ENCODE measurements at places on chromosomes 3 and 15.

DNA sequence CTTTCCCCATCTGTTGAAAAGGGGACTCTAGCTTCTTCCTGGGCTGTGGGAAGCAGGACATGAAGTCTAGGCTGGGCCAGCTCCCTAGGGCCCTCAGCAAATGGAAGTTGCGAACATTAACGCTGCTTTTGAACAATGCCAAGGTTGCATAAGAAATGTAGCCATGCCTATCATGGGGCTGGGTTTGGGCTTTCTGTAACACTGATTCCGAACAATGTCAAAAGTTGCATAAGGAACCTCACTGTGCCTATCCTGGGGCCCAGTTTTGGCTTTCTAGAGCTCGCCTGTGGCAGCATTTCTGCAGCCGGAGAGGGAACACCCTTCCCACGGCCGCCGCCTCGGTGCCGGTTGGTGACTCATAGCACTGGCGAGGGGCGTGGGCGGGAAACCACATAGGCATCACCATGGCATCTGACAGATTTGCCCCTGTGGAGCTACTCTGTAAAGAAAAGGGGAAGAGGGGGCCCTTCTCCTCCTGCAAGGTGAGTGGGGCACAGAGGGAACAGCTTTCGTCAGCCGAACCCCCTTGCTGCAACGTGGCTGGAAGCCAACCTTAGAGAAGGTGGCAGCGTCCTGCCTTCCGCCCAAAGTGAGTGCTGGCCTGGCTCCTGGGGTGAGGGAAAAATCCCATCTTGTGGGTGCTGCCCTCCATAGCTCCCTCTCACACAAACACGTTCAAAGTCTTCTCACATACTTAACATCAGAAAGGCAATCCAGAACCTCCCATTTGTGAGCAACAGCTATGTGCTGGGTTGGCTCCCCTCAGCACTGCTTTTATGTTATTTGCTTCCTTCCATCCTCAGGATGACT lies 46.6 kb upstream of the ATP2B2 start:
- no peak for DNase-seq

DNA sequence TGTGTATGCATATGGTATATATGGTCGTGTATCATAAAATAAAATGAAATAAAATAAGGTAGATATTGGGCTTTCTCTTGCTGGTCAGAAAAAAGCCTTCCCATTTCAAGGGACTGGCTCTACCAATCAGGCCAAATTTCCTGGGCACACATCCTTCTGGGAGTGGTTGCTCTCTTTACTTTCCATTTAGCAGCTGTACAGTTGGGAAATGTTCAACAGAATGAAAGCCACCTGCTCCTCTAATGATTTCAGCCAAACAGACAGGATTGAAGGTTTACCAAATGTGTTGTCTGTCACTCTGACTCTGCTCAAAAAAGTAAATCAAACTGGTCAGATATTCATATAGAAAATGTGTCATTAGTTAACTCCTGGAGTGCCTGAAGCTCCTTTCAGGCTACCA lies 380.4 kb downstream of the ROBO2 start:
- no peak for DNase-seq

DNA sequence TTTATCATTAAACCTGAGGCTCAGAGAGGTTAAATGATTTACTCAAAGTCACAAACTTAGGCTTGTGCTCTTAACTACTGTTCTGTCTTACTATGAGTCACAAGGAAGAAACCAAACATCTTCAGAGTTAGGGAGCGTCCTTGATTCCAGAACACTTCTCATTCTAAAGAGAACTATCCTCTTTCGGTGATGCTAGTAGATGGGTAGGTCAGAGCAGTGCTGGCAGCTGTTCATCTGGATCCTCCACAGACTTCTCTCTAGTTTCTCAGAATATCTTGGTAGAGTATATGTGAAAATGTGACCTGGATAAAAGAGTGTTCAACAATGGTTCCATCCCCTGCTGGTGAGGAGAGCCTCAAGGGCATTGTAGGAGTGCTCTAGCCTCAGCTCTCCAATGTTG lies 3.3 kb downstream of the ARL6IP5 start:
- DNase-seq: no peak

GRCh38 chr15:42070976-42071350 lies 23.4 kb downstream of the PLA2G4D start:
- no peak for DNase-seq

DNA sequence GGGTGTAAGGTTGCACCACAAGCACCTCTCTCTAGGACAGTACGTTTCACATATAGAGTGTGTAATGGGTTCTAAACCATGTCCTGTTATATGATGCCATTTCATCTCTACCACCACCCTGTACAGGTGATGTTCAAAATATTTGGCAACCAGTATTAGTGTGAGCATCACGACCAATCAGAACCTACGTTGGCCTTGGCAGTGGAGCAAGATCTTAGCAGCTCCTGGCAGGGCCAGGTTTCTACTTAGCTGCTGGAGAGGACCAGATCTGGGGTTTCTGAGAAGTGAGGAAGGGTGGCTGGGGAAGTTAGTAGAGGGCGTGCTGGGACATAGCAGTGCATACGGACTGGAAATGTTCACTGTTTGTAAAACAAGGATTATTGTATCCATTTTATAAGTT lies 23.1 kb upstream of the MITF start:
- no peak for DNase-seq

DNA sequence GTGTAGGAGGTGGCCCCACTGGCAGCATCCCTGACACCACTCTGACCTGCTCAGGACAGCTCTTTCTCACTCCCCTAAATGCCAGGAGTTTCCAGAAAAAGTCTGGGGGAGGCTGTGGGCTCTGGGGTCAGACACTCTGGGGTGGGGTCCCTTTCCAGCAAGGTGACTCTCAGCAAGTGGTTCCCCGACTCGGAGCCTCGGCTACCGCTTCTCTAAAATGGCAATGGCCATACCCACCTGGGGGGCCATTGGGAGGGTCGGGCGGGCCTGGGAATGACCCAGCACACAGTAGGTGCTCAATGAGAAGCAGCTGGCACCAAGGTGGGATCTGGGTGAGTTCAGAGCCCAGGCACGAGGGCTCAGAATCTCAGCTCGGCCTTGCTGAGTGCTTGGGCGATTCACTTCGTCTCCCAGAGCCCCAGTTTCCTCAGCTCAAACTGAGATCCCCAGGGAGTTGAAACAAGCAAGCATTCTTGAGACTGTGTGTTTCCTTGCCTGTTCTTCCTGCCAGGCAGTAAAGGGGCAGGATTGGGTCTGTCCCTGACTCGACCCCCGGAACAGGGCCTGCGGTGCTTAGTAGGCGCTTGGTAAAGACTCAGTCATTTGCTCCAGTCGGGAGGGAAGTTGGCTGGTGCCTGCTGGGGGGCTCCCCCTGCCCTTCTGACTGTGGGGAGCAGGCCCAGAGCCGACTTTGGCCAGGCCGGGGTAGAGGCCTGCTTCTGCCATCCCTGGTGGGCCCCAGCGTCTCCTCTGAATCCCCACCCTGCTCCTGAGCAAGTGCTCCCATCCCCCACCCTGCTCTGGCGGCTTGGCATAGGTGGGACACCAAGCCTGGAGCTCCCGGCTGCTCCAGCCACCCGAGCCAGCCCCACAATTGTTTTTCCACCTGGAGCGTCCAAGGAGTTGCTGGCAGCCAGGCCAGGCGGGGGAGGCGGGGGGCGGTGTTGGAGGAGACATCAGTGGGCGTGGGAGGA lies 32.9 kb upstream of the FBLN2 start:
- no peak for DNase-seq

- no peak for DNase-seq
Measured at GRCh38 chr3:83065851-83066460, 1304.5 kb upstream of the GBE1 start.

- DNase-seq: no peak
Measured at GRCh38 chr15:75232826-75233503, 25.2 kb upstream of the GOLGA6C start.

DNA sequence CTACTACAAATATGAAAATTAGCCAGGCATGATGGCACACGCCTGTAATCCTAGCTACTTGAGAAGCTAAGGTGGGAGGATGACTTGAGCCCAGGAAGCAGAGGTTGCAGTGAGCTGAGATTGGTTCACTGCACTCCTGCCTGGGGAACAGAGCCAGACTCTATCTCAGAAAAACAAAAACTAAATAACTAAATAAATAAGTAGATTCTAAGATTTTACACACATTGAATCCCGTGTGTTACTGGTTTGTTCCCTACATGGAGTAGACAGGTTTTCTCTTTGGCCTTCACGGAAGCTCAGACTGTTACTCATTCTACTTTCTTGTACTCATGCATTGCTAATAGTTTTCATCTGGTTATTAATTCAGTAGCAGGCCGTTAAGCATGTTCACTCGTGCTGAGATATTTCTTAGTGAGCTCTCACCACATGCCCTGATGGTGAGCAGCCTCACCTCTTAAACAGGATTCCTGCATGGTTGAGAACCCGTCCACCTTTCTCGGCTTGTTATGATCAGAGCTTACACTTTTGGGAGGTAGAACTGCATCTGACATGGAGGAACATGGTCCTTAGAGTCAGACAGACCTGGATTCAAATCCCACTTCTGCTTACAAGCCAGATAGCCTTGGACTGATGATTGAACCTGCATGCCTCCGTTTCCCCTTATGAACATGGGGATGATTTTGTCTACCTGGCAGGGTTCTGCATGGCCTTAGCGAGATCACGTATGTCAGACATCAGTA lies 49.1 kb downstream of the CMTM7 start:
- DNase-seq: peak; percentile 2

DNA sequence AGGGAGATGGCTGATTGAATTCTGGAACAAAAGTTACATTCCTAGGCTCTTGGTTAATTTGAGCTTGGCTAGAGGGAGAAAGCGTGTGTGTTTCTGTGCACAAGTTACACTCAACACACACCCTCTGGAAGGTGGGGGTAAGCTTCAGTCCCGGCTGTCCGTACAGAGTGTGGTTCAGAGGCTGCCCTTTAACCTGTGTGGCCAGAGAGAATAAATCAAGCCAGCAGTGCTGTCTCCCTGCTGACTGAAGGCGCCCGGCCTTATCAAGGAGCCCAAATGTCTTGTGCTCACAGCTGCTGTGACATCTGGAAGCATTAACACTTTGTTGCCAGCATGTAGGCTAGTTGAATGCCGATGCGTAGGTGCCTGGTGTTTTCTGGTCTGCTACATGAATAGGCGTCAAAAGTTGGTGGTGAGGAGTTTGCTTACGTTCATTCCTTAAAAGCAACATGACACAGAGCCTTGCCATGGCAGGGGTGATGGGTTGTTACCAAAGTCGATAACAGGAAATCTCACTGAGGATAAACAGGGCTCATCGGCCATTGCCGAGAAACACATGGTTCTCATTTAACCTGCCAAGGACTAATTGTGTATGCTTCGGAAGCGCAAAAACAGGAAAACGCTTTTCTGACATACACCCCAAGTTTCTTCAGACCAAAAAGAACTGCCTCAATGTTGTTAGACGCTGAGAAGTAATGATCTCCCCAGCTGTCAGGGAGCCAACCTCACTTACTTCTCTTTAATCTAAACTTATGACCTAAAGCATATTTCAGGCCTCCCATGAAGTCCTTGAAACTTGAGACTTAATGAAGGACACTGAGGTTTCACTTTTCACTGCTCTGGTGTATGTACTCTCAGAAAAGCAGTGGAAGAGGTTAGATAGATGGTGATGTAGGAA lies 95.8 kb upstream of the CTDSPL start:
- no peak for DNase-seq

All from left colon (tissue), 2 donors.